ENCODE measurements at places on chromosomes 1 and 21.

DNA sequence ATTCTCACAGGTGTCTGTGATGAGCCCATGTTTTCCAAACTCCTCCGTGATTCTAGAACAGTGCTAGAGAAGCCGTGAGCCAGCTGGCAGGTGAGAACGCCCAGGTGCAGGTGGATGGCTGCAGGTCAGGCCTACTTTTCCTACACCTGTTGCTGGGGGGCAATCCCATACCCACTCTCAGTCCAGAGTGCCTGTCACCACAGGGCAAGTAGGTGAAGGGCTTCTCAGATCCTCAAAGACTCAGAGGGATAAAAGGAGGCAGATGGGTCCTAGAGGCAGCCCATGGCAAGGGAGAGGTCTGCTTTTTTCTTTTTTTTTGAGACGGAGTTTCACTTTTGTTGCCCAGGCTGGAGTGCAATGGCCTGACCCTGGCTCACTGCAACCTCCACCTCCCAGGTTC, 50.7 kb upstream of the H6PD start:
- DNase-seq, result no peak

GRCh38 chr21:40011371-40011770, 144.1 kb downstream of the PCP4 start:
- DNase-seq, result no peak

DNA sequence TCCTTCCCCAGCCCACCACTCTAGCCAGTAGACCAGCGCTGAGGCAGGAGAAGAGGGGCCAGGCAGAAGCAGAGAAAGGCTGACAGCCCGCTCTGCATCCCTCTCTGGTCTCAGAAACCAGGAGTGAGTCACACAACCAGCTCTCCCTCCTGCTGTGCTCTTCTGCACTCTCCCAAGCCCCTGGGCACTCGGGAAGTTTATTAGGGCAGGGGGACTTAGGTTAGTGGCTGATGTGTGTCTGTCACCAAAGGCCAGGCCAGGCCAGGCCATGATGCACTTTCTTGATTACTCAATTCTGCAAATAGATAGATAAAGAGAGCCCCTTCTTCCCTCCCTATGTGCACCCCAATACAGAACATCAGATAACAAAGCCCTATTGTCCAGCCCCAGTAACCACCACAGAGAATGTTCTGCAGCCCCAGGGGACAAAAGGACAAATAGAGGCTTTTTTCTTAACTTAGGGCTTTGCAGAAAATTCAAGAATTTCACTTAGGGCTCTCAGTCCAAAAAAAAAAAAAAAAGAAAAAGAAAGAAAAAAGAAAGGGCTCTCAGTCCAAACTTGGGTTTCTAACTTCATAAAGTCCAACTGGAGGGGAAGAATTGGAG, 52.9 kb upstream of the CNTN2 start:
- DNase-seq, result peak; percentile 9

DNA sequence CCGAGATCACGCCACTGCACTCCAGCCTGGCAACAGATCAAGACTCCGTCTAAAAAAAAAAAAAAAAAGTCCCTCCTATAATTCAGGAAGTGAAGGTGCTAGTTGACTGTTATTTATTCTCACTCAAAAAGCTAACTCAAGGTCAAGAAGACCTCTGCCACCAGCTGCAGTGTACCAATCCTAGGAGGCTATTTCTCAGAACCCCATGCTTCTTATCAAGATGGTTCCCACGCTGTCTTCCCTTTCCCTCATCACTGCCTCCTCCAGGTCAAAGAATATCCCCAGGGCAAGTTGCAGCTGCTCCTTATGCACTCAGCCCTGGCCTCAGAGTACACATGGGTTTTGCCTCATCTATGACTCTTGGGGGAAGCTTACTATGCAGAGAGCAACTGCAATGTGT, 53.6 kb downstream of the RERE start:
- no peak for DNase-seq

GRCh38 chr1:161046605-161047228, 940 bp upstream of the USF1 start:
- DNase-seq, result no peak

DNA sequence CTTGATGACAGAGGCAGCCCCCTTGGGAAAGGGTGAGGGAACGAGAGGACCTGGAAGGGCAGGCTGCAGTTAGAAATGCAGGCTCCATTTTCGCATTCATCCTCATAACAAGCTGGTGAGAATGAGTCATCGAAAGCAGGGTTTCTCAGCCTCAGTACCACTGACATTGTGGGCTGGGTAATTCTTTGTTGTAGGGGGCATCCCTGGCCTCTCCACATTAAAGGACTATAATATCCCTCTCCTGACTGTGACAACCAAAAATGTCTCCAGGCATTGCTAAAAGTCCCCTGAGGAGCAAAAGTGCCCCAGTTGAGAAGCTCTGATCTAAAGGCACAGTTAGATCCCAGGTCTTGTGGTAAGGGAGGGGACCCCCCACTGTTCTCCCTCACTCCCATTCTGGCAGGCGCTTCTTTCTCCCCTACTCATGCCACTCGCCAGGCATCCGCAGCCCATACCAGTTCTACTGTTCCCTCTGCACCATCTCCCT, 20.4 kb downstream of the KCNN3 start:
- DNase-seq, result no peak
